ENCODE measurements at places on chromosomes 6 and 20.

GRCh38 chr20:40686893-40687292, 2.1 kb downstream of the MAFB start:
- no peak for ATAC-seq

- no peak for ATAC-seq
Observed at GRCh38 chr6:136503303-136504029, 46.8 kb downstream of the MAP7 start.

- ATAC-seq, result no peak
Observed at GRCh38 chr6:168724033-168724432, 283.0 kb downstream of the SMOC2 start.

GRCh38 chr6:154433477-154434241, 76.8 kb downstream of the CNKSR3 start:
- ATAC-seq, result no peak

- ATAC-seq, result no peak
Observed at GRCh38 chr20:60795651-60796050, 456.4 kb upstream of the CDH4 start.

DNA sequence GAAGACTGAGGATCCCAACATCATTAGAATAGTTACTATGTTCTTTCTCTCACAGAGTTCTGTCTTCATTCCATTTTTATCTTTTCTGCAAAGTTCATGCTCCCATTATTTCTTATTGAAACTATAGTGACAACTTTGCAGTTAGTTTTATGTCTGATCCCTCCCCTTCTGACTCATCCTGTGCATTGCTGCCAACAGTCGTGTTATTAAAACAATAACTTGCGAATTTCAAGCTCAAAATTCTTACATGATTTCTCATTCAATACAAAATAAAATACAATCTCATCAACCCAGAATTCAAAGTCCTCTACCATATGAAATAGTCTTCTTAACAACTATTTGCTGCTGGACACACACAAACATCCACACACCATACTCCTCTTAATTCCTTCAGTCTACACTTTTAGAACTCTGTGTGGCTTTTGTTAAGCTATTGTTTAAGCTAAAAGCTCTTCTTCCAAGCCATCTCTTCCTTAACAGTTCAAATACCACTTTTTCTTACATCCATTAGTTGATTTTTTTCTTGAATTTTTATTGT, 261.4 kb upstream of the IRAK1BP1 start:
- no peak for ATAC-seq

DNA sequence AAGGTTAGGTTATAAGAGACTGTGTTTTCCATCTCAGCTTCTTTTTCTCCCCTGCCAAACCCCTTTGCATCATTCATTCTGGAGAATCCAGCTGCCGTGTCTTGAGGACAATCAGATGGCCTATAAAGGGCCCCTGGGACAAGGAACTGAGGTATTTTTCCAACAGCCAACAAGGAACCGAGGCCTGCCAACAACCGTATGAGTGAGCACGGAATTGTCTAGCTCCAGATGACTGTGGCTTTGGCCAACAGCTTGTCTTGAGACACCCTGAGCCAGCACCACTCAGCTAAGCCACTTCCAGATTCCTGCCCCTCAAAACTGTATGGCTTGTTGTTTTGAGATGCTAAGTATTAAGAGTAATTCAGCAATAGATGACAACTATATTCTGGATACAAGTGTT, 433.7 kb upstream of the HSF2 start:
- ATAC-seq, result no peak

GRCh38 chr6:105804424-105804823, 281.7 kb upstream of the PRDM1 start:
- no peak for ATAC-seq

DNA sequence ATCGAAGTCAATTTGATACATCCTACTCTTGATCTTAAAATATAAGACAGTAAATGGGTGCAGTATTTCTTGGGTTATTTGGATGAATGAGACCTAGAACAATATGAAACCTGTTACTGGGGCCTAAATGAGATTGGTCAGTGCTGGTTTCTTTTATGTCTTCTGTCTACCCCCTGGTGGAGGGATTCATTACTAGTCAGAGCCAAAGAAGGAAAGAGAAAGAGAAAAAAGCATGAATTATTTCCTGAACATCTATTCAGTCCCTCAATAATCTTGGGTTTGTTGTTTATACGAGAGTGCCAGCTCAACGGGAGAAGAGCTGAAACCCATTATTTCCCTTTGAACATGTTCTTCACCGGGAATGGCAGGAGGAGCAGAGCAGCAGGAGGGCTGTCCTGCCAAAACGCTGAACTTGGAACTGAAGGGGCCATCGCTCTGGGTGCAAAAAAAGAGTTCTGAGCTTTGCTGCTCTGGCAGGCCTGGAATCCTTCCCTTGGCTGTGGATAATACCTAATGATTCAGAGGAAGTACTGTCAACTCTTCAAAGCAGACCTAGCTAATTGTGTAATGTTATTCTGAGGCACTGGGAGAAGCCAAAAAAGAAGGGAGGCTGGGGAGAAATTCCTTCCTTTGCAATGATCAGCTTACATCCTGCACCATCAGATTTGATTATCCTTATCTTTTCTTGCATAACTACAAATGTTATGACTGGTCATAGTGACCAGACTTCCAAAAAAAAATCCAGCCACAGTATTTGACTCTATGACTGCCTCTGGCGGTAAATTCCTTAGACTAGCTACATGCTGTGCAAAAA, 72.0 kb downstream of the BLOC1S5 start:
- ATAC-seq, result peak; percentile 64

GRCh38 chr6:70863343-70863742, 93.5 kb downstream of the B3GAT2 start:
- ATAC-seq, result peak; percentile 66

DNA sequence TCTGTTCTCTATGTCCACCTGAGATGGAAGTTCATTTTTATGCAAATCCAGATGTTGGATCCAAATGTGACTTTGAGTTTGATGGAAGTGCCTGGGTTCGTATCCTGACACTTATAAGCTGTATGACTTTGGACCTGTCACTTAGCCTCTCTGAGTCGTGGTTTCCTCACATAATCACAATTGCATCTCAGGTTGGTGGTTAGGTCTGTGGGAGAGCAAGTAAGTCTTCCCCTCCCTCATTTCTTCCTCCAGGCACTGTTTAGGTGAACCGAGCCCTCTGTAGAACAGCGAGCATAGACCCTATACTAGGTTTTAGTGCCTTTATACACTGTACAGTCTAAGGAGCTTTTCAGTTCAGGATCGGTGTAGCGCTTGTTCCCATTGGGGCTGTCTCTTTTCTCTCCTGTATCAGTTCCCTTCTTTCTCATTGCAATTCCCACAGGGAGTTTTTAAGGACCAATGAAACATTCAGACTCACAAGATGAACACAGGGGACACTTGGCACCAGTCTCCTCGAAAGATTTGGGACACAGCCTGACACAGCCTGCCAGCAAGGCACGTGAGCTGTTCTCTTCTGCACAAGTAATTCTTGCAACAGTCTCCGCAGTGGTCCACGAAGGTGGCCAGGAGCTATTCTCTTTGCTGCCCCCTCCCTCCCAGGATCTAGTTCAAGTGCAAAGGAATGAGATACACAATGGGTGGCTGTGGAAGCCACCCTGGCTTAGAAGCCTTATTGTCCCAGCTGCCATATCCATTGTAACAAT, 11.8 kb downstream of the TOX2 start:
- no peak for ATAC-seq

DNA sequence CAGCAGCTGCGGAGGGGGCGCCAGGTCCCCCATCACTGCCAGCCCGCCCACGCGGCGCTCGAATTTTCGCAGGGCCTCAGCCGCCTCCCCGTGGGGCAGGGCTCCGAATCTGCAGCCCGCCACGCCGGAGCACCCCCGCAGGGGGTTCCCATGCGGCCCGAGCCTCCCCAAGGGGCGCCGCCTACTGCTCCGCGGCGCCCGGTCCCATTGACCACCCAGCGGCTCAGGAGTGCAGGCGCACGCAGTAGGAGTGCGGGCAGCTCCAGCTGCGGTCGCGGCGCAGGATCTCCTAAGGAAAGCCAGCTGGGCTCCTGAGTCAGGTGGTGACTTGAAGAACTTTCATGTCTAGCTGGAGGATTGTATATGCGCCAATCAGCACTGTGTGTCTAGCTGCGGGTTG, 155.3 kb upstream of the RREB1 start:
- no peak for ATAC-seq

GRCh38 chr6:168099201-168100010, 20.4 kb upstream of the FRMD1 start:
- no peak for ATAC-seq
